Lower lobe of right lung (tissue), 2 donors: ENCODE measurements at places on chromosomes 6 and 20.

GRCh38 chr20:57780398-57780797 is 70.6 kb upstream of the PMEPA1 start:
- no peak for DNase-seq

- DNase-seq: no peak
These were observed 66.0 kb upstream of the BTBD3 start for GRCh38 chr20:11851646-11852045.

DNA sequence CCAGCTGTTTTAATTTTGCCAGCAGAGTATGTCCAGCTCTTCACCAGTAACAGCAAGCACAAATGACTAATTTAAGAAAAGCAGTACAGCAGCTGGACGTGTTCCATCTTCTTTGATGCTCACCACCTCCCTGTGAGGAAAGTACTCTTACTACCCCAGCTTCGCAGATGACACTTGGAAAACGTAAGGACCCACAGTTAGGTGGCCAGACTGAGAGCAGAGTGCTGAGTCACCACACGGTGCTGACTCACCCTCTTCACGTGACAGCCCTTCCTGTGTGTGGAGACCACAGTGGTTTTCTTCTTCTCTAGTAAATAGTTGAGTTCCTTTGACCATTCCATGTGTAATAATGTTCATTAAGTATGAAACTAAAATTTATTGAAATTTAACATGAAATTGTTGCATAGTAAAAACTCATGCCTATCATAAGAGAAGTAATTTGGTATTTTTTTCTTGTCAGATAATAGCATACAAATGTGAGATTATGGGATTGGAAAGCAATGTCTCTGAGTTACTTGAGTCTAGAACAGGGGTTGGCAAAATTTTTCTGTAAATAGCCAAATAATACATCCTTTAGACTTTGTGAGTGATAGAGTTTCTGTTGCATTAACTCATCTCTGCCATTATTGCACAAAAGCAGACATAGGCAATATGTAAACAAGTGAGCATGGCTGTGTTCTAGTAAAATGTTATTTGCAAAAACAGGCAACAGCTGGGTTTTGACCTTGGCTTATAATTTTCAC is 76.6 kb downstream of the SLX4IP start:
- peak; percentile 81 for DNase-seq

GRCh38 chr6:53300656-53301551 is 47.8 kb downstream of the ELOVL5 start:
- DNase-seq: peak; percentile 51

DNA sequence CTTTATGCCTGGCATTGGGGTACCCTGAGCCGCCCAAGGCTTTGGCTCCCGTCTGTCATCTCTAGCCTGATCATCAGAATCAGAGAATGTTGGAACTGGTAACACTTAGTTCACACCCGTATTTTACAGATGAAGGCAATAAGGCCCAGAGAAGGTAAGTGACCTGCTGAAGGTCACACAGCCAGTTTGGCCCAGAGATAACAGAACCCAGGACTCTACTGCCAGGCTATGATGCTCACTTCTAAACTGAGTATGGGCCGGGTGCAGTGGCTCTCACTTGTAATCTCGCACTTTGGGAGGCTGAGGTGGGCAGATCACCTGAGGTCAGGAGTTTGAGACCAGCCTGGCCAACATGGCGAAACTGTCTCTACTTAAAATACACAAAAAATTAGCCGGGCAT is 1.8 kb upstream of the TGM6 start:
- no peak for DNase-seq

- DNase-seq: peak; percentile 7
These were observed 68.8 kb downstream of the PYGB start for GRCh38 chr20:25316506-25317190.

DNA sequence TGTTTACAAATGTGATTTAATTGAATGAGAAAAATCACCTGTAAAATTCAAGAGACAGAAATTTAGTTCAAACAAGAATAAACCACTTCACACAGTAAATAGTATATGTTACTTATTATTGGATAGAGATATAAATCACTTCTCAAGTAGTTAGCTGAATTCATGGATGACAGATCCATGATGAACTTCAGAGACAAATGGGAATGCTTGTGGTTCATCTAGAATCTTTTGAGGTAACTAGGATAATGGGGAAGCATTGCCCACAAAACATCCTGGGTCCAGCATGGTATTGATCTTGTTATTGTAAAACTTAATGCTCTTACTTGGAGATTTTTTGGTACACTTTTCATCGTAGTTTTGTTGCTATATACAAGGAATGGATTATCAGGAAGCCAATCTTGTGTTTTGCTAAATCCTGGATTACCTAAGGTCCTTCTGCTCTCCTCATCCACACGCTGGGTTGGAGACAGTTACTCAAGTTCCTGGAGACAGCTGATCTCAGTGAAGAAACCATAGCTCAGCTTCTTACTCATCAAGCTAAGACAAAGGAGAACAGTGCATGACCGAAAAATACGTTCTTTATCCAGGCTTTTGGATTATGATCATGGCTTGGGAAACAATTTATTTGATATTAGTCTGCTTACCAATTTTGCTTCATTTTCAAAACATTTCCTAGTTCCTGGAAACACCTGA is 142.5 kb upstream of the PREP start:
- no peak for DNase-seq

GRCh38 chr6:52590152-52590891 is 13.5 kb upstream of the TRAM2 start:
- no peak for DNase-seq

DNA sequence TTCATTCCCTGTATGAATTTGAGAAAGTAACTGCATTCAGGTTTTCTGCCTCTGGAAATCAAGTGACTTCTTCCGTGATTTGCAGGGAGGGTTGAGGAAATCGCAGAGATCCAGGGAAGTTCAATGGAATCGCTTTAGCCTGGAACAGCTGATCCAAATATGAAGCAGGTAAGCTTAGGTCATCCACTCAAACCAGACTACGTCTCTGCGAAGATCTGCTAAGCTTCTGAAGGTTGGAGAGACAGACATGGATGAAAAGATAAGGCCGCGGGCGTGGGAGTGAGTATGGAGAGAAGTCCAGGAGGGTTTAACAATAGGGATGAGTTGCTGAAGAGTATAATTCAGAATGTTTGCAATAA is 34.2 kb upstream of the BTN3A2 start:
- DNase-seq: no peak

DNA sequence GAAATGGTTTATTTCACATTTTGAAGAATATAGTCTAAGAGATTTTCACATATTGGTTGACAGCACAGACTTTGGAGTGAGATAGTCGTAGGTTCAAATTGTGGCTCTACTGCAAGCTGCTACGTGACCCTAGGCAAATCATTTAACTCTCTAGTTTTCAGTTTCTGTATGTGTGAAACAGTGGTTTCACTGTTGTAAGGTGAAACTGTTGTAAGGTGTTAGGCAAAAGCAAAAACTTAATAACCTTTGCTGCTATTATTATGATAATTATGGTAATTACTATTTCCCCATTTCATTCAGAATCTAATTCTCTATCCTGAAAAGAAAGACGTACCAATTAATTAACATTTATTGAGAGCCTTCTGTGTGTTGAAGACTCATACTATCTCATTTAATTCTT is 144.2 kb downstream of the REV3L start:
- DNase-seq: no peak

GRCh38 chr6:7431313-7431673 is 41.7 kb downstream of the RIOK1 start:
- DNase-seq: no peak

GRCh38 chr20:1803061-1803931 is 91.9 kb upstream of the SIRPA start:
- DNase-seq: peak; percentile 88

DNA sequence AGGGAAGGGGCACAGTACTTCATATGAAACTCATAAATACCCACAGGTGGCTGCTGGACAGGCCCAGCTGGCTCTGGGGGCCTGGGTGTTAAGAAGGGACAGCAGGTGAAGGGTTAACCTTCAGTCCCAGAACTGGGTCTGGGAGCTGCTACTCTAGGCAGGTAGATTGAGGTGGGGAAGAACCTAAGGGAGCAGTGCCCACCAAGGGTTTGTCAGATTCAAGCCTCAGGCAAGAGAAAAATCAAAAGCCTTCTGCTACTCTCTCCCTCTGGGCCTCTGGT is 5.6 kb downstream of the RPL10A start:
- DNase-seq: no peak

DNA sequence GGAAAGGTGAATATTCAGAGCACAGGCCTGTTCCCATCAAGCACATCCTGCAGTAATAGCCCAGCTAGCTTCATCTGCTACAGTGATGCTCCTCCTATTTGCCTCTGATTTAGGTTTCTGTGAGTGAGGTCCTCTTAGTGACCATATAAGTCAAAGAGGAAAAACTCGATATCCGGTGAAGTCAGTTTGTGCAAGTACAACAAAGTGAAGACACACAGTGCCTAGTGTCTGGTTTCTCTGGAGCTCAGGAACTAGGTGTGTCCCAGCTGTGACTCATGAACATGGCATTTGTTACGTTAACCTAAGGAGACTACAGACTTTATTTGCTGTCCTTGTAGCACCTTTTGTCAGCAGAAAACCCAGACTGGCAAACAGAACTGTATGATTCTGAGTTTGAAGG is 33.9 kb downstream of the EDN1 start:
- DNase-seq: no peak

DNA sequence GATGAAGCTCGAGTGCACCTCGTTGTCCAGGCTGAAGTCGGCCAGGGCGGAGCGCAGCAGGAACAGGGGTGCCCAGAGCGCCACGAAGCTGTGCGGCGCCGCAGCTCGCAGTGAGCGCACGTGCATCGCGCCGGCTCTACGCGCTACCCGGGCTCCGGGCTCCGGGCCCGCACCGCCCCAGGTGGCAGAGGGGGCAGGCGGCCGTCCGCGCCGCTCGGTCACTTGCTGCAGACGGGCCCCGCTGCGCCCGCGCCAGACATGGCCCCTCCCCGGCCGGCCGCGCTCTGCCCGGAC is 497 bp downstream of the BMP7 start:
- no peak for DNase-seq

GRCh38 chr6:67121115-67121514 is 1414.1 kb upstream of the EYS start:
- no peak for DNase-seq

GRCh38 chr20:64192406-64192805 is 28.2 kb downstream of the MYT1 start:
- peak; percentile 30 for DNase-seq

DNA sequence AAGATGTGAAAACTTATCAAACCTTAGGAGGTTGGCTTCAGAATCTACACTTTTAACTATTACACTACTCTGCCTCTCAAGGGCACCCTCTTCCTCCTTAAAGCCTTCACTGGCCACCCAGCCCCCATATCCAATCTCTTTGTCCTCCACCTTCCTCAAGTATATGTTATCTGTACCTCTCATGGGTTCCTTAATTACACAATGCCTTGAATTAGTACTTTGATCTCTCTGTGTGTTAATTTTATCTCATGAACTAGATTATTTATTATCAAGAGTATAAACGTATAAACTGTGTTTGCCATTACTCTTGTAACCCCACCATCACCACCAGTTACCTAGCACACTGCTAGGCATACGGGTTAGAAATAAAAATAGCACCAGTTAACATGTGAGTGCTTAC is 83.3 kb downstream of the NCR2 start:
- DNase-seq: no peak

- no peak for DNase-seq
These were observed 401 bp downstream of the CYP39A1 start for GRCh38 chr6:46652232-46652602.

DNA sequence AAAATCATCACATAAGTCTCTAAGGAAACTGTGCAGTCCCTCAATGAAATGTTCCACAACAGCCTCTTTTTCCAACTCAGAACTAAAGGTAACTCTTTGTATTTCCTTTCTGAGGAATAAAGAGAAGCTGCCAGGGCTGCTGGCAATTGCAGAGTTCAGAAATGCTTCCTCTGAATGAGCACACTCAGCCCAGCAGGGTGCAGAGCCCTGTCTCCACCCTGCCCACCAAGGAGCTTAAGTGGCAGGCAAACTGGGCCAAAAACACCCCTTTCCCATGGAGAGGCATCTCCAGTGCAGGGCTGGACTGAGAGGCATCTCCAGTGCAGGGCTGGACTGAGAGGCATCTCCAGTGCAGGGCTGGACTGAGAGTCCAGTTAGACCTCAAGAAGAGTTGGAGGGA is 255.4 kb downstream of the GMPR start:
- no peak for DNase-seq

DNA sequence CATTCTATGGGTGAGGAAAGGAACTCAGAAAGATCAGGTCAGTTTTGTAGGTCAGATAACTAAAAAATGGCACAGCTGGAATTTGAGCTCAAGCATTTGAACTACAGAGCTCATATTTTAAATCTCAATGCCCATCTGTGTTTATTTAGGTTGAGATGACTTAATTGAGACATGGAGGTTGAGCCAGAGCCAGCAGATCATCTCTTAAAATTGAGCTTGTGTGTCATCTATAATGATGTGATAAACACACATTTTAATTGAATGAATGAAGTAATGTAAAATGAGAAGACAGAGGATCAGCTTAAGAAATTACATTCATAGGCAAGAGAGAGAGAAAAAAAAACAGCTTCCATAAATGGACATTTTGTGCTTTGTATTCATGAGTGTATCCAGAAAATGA is 3.7 kb downstream of the MANEA start:
- no peak for DNase-seq
